Hippocampal formation (tissue), 2 donors: ENCODE measurements at places on chromosomes 16 and 17.
A peak's percentile ranks its signal among the peaks of the same experiment; 100 is the strongest.

DNA sequence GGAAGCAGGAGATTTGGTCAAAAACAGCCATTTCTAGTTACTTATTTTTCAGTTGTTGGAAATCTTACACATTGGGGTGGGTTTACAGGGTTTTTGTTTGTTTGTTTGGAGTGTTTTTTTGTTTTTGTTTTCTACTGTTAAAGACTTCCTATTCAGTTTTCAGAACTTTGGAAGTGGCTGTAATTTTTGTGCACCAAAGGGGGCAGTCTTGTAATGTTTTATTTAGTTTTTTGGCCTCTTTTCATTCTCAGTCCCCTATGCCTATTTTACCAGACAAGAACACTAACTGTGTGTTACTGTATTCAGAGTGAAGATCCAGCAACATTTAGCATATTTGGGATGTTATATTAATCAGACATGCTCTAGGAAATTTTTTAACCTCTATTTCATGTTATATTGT is 20.6 kb downstream of the TPPP3 start:
- no peak for DNase-seq

DNA sequence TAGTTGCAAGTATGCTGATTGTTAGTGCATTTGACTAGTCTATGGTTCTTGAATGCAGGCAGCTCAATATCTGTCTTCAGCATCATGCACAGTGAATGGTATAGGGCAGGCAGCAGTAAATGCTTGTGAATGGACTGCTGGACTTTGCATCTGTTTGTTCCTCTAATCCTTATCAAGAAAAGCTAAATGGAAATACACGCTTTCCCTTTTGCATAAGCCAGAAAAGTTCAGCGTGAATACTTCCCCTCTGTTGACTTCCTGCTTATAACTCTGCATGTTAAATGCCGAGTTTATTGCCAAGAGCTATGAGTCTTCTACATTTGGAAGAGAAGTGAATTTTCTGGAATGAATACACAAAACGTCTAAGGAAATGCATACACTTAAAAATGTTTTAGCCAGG is 127.9 kb upstream of the CPHXL start:
- no peak for DNase-seq

DNA sequence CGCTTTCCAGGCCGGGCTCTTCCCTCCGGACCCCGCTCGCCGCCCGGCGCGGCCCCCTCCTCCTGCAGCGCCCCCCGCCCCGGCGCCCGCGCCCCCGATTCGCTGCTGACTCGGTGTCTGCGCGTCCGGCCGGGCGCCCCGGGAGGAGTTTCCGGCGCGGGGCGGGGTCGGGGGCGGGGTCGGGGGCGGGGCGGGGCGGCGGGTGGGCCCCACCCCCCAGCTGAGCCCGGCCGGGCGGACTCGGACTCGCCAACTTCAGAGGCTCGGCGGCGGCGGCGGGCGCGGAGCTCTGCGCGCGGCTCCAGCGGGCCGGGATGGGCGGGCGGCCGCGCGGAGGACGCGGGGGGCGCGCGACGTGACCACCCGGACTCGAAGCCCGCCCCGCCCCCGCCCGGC is at the start of gene METRNL:
TSS of gene METRNL (plus strand) at position 258 of the 396 bp plus-strand sequence. CDS start 207 bp downstream, outside the sequence.
- peak; percentile 28 for DNase-seq

DNA sequence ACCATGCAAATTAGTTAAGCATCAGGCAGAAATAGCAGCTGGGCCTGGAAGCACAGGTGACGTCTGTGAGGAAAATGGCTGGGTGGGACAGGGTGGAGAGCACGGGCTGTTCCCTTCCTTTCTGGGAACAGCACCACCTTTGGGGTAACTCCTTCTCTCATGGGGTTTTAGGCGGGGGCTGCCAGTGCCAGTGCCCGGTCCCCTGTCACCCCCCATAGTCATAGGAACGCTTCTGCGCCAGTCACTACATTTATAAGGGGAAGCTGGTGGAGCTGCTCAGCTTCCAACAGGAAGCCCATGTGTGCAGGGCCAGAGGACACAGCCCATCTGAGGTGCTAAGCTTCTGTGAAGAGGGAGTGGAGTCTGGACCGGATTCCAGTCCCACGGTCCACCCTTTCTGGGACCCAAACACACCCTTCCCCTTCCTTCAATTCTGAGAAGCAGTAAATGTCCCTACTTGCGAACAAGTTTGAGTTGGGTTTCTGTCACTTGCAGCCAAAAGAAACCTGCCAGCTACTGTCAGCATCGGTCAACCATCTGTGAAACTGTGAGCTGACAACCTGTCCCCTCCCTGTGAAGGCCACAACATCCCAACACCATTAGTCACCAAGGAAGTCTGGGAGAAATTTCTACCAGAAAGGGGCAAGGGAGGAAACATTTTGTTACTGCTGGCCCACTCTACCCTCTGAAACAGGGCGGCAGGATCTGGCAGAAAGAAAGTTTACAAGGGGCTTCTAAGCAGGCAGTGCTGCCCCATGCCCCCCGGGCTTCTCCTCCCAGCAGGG is 86.0 kb upstream of the AMZ2 start:
- DNase-seq: no peak

GRCh38 chr16:414395-415169 is 10.9 kb upstream of the RAB11FIP3 start:
- DNase-seq: no peak

DNA sequence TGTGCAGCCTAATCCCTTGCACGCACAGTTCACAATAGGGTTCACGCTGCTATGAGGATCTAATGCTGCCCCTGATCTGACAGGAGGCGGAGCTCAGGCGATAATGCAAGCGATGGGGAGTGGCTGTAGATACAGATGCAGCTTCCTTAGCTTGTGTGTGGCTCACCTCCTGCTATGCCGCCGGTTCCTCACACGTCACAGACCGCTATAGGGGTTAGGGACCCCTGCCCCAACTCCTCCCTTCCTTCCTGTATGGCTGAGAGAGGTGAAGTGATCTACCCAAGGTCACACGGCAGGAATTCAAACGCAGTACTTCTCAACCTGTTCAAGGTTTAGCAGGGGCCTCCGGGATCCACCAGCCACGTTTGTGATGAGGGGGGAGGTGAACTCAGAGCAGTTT is 13.4 kb upstream of the PLLP start:
- DNase-seq: no peak

DNA sequence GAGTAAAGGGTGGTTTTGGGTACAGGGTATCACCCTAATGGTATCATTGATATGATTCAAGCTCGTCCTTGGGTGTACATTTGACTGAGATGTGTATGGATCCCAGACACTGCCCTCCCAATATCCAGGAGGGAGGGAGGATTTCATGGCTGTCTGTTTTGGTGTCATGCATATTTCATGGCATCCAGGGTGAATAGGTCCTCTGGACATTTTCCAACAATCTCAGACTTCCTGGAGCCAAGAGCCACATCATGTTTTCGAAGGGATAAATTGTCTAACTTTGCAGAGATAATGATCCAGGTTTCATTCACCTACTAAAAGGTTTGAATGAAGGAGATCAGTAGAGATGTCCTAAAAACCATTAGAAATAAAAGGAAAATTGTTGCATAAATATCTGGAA is 431.9 kb downstream of the SHISA9 start:
- DNase-seq: no peak

DNA sequence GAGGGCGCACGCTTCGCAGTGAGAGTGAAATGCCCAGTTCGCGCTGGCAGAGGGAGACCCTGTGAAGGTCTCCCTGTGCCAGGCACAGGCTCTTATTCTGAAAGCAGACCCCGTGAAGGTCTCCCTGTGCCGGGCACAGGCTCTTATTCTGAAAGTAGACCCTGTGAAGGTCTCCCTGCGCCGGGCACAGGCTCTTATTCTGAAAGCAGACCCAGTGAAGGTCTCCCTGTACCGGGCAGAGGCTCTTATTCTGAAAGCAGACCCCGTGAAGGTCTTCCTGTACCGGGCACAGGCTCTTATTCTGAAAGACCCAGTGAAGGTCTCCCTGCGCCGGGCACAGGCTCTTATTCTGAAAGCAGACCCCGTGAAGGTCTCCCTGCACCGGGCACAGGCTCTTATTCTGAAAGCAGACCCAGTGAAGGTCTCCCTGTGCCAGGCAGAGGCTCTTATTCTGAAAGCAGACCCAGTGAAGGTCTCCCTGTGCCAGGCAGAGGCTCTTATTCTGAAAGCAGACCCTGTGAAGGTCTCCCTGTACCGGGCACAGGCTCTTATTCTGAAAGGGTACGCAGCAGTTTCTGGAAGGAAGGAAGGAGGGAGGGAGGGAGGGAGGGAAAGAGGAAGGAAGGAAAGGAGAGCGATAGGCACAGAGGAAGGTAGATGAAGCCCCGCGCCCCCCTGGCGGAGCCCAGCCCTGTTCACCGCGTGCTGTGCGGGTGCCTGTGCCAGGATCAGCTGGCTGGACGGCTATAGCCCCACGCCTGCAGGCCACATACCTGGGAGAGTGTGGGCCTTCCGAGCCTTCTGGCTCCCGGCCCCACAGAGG is 55.3 kb downstream of the WDR45B start:
- DNase-seq: peak; percentile 83

DNA sequence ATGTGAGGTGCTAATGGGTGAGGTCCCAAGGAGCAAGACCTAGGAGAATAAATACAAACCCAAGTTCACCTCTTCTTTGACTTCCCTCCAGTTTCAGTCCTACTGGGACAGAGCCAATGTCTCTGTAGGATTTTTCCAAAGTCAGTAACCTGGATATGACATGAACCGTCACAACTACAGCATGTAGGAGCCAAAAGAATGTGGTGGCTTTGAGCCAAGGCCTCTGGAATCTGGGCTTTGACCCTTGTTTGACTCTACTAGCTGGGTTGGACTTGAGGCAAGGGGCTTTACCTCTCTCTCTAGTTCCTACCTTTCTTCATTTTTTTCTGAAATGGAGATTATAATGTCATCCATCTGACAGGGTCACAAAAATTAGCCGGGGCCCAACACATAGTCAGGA is 91.4 kb downstream of the CACNG3 start:
- DNase-seq: no peak

- DNase-seq: no peak
Observed at GRCh38 chr17:38711792-38712571, 6.9 kb downstream of the MLLT6 start.

GRCh38 chr17:28549236-28550132 is 2.9 kb downstream of the UNC119 start:
- no peak for DNase-seq

DNA sequence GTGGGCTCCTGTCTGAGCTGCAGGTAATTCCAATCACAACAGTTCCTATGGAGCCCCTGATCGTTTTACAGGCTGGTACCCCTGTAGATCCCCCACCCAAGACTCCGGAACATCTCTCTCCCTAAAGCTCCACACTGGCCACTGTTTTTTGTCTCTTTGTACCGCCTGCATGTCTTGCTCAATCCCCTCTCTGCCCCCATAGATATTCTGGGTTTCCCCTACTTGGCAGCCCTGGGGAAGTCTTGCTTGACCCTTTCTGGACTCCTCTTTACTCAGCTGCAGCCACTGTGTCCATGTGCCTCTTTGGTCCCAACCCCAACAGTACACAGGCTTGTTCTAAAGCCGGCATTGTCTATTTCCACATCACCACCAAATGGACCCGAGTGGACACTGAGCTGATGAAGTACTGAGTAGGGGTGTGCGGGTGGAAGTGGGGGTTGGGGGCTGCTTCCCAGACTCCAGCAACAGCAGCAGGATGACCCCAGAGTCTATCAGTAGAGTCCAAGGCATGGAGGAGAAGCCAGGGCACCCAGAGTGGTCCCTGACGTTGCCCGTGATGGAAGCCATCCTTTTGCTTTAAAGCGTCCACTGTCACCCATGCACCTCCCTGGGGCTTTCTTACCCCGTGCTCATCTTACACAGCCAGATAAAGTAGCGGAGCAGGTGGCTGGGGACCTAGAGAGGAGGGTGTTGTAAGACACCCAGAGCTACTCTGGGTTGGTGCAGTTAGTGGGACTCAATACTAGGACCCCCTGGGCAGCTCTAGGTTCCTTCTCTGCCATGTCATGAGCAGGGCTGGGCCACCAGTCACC is 6.4 kb downstream of the CD300LB start:
- DNase-seq: no peak

DNA sequence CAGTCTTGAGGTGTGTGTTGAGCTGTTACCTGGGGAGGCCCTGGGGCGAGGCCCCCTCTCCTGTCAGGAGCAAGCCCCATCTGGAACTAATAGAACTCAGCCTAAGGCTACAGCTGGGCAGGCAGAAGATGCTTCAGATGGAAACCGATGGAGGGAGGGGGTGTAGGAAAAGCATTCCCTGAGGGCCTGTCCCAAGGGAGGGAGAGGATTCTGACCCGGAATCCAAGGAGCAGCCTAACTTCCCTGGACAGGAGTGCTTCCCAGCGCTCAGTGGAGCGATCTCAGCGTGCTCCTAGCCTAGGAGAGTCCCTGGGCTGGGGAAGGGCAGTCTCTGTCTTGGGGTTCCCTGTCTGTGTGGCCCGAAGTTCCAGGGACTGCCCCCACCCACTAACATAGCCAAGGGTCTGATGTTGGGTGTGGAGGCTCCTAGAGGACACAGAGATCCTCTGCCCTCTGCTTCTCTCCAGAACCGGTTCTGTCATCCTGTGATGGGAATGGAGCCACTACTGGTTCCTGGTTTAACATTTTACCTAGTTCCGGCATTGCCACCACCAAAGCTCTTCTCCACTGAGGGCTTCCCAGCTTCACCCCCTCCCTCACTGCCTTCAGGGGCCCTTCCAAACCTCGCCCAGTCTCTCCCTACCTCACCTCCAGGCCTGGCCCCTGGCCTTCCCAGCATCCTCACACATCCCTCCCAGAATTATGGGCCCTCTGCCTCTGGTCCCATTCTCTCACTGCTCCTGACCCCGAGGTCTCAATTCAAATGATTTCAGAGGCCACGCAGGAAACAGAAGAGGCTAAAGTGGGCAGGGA is 58.7 kb downstream of the RTN4RL1 start:
- no peak for DNase-seq

GRCh38 chr17:45144199-45145034 is 3.9 kb upstream of the HEXIM1 start:
- peak; percentile 55 for DNase-seq

GRCh38 chr16:53266156-53266555 is 168.1 kb upstream of the RBL2 start:
- DNase-seq: no peak

- DNase-seq: no peak
Observed at GRCh38 chr16:886084-886543, 84.7 kb downstream of the LMF1 start.

DNA sequence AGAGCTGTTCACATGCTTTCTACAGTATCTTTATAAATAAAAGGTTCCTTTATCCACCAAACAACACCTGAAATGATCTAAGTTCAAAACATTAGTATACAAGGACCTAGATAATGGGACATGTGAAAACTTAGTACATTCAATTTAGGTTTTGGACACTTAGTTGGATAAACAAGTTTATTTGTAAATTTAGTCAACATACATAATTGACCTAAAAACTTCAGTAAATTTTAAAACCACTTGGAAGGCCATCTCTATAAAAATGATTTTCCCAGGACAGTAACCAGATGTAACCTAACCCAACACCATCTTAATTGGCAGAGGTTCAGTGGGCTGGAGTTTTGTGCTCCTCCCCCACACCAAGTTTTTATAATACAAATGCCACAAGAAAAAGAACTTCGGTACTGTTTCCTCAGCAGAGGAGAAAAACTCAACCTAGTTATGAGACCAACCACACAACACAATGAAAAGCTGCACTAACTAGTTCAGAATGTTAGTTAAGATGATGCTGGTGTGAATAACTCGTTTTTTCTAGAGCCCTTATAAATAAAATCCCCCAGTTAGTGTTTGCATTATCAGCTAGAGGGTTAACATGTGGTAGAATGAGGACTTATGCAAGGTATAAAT is 7.2 kb upstream of the UNK start:
- DNase-seq: peak; percentile 2

GRCh38 chr16:75580-76501 is 2.2 kb upstream of the MPG start:
- no peak for DNase-seq
